ENCODE measurements at places on chromosomes 3 and 15.

- no peak for DNase-seq
Observed at GRCh38 chr3:135272026-135272669, 477.1 kb downstream of the EPHB1 start.

GRCh38 chr3:190444006-190444405 is 5.7 kb downstream of the TMEM207 start:
- DNase-seq: no peak

- peak; percentile 45 for DNase-seq
Observed at GRCh38 chr3:197942956-197943556, 6.9 kb upstream of the RPL35A start.

DNA sequence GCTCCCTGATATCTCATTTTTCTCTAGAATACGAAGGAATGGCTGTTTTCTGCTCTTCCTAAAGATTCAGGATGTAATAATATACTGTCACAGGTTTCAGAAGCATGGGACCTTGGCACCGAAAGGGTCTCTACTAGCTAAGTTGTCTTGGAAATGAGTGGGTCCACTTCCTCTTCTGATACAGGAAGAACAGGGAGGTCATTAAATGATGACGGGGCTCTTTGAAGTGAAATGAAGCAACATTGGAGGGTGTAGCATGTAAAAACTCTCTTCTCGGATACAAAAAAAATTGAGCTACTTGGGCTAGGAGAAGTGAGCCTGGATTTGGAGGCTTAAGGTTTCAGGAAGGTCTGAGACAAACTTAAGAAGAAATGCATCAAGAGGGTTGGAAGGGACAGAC is 349.8 kb upstream of the TPRG1 start:
- peak; percentile 66 for DNase-seq

DNA sequence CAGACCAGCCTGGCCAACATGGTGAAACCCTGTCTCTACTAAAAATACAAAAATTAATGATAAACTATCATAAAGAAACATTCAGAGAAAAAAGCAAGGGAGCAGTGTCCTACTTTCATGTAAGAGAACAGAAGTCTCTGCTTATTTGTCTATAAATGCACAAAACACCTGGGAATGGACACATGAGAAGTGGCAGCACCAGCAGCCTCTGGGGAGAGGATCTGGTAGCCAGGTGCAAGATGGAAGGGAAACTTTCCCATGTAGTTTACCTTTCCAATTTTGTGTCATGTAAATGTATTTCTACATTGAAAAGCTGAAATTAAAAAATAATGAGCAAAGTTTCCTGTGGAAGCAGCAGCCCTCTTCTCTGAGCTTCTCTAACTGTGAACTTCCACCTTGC is 18.8 kb downstream of the SCAP start:
- no peak for DNase-seq

DNA sequence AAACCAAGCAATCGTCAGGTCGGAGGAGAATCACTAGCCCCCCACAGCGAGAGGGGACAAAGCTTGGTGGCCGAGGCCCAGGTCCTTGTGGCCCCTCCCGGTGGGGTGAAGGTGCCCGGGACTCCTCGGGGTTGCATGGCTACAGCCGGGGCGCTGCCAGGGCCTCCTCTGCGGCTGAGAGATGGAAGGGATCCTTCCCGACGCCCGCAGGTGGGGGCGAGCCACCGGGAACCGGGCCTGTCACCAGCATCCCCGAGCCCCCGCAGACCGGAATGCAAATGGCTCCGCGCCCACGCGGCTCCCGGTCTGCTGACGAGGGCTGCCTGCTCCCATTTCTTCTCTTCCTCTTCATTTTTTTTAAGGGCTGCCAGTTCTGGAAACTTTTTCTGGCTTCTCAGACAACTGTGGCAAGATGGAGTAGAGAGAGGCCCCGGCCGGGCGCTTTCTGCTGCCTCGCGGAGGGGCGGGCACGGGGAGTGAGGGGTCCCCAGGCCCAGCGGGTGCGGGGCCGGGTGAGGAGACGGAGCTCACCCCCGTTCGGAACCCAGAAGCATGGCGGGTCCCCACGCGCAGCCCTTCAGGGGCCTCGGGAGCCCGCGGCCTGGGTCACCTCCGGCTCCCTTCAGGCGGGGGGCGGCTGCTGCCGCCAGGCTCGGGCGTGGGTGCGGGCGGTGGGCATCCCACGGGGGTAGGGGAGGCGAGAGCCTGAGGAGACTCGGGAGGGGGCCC is 27.5 kb downstream of the MELTF start:
- no peak for DNase-seq

- no peak for DNase-seq
Observed at GRCh38 chr3:71166339-71167240, 416.9 kb downstream of the FOXP1 start.

DNA sequence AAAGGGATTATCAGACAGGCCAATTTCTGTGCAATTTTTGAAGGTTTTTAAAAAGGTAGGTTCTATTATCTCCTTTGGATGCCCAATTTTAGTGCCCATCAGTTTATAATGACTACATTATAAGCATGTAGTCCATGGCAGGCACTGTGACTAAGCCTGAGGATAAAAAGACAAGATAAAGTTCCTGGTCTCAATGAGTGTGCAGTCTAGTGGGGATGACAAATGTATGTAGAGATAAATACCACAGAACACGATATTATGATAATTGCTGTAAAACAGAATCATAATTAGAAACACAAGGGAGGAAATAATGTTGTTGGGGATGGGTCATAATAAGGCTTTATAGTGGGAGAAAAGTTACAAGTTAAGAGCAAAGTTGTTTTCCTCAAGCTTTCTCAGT is 163.1 kb downstream of the ZNF385D start:
- no peak for DNase-seq

- DNase-seq: peak; percentile 9
Observed at GRCh38 chr15:62706317-62706716, 336.2 kb upstream of the TPM1 start.

- DNase-seq: no peak
Observed at GRCh38 chr3:25344670-25345069, 83.4 kb upstream of the RARB start.

- peak; percentile 76 for DNase-seq
Observed at GRCh38 chr3:188421836-188422540, 268.0 kb downstream of the LPP start.

GRCh38 chr3:37999836-38000235 is 9.2 kb downstream of the VILL start:
- no peak for DNase-seq

DNA sequence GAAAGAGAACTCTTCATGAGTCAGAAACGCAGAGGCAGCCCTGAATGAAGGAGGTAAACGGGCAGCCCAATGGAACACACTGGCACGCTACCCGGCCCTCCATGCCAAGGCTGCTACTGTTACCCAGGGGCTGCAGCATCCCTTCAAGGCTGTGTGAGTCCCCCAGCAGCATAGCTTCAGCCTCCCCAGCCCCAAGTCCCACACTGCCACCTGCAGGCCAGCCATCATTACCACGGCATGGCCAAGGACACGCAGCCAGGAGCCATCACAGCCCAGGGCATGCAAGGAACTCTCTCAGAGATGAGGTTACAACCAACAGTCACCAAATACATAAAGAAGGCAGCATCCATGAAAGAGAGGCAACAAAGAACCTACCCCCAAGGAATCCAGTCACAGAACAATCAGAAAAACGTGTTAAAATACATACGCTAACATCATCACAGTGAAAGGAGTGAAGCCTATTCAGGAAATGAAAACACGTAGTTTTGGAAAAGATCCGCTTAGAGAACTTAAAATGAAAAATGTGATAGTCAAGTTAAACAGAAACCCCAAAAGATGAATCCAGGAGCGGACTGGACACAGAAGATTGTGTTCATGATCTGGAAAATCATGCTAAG is 22.4 kb downstream of the PLA2G4F start:
- peak; percentile 19 for DNase-seq

- no peak for DNase-seq
Observed at GRCh38 chr3:9817436-9817835, 7.4 kb downstream of the TTLL3 start.

DNA sequence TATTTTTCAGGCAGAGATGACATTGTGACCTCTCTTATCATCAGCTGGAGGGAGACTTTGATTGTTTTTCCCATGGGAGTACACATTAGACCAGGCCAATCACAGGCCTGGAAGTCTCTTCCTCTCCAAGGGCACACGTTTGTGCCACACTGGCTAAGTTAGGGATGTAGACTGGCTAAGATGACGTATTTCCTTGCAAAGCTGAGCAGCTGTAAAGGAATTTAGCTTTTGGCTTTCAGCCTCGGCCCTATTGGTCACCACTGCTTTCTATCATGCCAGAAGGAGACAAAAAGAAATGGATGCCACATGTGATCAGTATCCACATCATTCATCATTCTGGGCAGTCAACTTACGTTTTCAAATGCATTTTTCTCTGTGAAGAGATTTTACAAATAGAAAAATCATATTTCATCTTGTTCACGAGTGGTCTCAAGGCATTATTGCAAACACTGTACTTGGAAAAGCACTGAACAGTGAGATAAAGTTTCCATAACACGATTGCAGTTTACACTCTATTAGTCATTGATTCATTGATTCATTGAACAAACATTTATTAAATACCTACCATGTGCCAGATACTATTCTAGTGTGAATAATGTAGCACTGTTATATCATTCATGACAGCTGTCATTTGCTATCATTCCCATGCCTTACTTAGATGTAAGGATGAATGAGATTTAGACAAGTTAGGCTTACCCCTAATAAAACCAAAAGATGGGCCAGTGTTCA is 27.0 kb upstream of the RNF7 start:
- DNase-seq: no peak

DNA sequence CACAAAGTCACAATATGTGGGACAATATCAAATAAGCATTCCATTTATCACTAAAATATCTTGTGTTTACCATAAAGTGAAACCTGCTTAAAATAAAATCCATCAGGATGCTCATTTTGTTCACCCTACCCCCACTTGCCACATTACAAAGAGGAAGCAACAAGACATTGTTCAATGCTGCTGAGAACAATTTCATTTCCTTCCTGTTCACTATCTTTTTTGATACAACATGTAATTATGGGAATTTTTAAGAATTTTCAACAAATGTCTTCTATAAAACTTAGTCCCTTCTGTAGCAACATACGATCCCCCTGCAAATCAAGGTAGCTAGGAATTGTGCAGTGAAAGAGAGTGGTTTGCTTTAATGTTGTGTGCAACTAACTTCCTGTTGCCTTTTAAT is 34.9 kb upstream of the GPR160 start:
- DNase-seq: peak; percentile 19

DNA sequence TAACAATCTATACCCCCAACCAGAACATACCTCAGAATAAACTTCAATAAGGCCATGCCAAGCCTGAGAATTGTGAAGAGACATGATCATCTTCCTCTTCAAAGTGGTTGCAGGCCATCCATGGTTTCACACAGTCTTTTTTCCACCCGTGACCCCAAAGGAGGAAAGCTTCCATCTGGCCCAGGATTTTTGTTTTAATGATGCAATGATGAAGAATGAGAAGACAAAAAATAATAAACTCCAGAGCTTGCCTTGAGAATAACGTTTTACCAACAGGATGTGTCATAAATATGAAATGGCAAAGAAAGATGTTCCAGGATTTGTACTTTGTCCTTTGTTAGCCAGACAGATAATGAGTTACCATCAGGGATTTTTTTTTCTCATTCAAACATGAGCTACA is 201.9 kb downstream of the WNT5A start:
- no peak for DNase-seq

DNA sequence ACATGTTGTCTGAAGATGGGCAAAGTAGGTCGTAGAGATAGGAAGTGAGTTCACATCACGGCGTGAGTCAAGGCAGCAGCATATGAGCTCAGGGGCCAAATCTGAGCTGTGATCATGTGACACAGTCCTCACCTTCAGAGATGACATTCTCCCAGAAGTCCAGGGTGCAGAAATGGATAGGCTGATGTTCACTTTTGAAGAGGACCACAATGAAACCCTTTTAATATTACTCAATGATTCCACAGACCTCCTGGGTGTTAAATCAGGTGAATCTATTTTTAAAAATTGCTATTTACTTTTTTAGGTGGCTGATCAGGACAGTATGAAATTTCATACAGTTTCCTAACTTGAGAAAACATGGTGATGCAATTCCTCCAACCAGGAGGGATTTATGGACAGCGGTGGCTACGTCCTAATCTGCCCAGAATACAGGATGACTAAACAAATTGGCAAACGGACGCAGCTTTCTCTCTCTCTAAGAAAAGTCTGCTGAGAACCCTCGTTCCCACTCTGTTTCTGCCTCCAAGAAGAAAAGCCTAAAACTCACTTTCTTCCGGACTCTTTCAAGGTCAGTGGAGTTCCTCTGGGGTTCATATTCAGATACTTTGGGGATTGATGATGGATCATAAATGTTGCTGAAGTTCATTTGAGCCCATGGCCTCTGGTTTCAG is 34.4 kb downstream of the B3GNT5 start:
- no peak for DNase-seq

DNA sequence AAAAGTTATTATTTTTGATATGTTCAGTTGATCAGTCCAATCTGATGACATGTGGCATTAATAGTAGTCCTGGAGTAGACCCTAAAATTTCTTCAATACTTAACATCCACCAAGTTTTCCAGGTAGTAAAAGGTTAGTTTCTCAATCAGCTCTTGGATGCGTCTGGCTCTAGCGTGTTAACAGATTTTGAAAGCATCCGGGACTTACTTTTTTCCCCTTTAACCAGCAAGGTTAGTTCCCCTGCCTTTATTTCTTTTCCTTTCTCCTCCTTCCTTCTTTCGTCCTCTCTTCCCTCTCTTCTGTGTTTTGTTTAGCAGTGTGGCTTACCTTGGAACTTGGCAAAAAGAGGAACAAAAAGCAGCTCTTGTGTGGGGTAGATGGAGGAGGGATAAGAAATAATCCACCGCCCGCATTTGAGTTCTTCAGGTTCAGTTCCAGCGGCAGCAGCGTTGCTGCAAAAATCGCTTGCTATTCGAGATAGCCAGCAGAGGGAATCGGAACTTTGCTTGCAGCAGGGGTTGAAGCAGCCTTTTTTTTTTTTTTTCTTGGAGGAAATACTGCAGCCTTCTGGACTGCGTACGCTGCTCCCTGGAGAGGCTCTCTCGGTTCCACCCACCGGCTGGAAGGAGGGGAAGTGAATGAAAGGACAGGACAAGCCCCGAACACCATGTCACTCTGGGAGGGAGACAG is at the start of gene RBMS3:
Gene RBMS3, plus strand, starts transcription at position 668 of the 690 bp plus-strand sequence.
- DNase-seq: peak; percentile 77

GRCh38 chr15:74369084-74369745 is 1.8 kb upstream of the CYP11A1 start:
- DNase-seq: no peak

GRCh38 chr15:39388118-39388517 is 192.8 kb upstream of the THBS1 start:
- no peak for DNase-seq

DNA sequence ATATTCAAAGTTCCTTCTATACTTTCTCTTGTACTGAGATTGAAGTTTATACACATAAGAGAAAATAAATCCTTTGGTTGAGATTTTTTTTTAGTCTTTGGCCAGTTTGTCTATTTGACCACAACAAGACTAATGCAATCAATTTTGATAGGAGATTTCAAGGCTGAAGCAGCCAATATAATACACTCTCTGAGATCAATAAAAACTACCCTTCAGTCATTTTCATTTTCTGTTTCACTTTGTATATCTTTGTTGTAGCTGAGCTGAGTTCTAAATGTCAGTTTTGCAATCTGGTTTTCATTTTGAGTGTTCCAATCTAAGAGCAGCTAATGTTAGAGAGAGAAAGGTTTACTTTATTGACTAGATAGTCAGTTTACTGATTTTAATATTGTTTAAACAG is 623.8 kb upstream of the ROBO1 start:
- no peak for DNase-seq

Measured in pons (tissue), 1 donor.